LHCN-M2 (cell line): ENCODE measurements at places on chromosomes 12 and 14.

GRCh38 chr12:28243310-28243633 is 53.0 kb downstream of the CCDC91 start:
- DNase-seq, result no peak

- DNase-seq, result no peak
Observed at GRCh38 chr14:51107801-51108200, 12.9 kb upstream of the TRIM9 start.

DNA sequence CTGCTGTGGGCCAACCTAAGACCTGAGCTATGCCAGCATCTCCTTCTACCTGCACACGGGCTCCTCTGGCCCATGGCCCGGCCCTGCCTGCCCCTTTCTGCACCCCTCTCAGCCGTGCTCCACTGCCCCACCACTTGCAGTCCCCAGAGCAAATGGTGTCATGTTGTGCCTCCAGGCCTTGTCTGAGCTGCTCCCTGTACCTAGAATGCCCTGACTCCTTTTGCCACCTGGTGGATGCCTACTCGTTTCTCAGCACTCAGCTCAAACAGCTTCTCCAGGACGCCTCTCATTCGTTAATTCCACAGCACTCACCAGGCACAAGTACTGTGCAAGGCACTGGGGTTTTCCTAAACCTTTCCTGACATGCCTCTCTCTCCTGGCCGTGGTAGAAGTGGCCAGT is 63.2 kb upstream of the PNMA1 start:
- no peak for DNase-seq

- no peak for DNase-seq
Observed at GRCh38 chr12:102722147-102722546, 194.9 kb downstream of the PAH start.

DNA sequence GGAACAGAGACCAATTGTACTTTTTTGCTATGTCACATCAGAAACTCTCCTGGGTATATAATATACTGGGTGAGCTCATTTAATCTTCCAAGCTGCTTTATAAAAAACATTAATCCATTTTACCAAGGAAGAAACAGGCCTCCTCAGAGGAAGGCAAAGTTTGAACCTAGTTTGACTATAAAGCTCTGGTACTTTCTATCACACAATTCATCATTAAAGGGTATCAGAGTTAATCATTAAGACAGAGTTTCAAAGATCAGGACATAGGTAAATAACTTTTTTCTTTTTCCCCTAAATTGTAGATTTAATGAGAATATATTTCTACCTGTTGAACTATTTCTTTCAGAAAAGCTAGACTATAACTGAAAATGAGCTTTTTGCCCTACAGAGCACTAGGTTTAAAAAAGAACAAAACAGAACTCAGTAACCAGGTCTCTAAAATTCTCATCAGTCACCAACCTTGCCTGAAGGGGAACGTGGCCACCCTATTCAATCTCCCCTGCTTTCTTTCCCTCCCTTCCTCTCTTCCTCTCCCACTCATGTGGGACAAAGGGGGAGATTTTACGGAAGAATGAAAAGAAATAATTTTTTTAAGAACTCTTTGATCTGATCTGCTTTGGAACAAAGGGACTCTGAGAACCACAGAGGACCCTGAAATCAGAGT is 18.6 kb downstream of the FBXO21 start:
- DNase-seq, result no peak
